ENCODE measurements at places on chromosomes 7 and 10.

GRCh38 chr7:154698726-154699291, 304.1 kb downstream of the PAXIP1 start:
- DNase-seq = no peak

DNA sequence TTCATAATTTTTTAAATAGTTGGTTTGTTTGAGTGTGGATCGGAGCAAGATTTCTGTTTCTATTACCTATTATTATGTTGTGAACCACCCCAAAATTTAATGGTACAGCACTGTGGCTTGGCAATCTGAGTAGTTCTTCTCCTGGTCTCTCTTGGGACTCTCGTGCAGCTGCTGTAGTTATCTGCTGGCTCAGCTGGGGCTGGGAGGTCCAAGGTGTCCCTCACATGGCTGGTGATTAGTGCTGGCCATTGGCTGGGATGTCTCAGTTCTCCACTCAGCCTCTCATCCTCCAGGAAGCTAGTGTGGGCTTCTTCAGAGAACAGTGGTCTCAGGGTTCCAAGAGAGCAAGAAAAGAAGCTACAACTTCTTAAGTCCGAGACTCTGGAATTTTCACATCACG, 15.4 kb downstream of the NPFFR1 start:
- no peak for DNase-seq

GRCh38 chr7:19928247-19928646, 154.8 kb upstream of the TMEM196 start:
- no peak for DNase-seq

GRCh38 chr7:48617993-48618392, 306.4 kb upstream of the CDC14C start:
- DNase-seq = no peak

- DNase-seq = no peak
These were observed 339.8 kb downstream of the PARD3 start for GRCh38 chr10:34475274-34475646.

DNA sequence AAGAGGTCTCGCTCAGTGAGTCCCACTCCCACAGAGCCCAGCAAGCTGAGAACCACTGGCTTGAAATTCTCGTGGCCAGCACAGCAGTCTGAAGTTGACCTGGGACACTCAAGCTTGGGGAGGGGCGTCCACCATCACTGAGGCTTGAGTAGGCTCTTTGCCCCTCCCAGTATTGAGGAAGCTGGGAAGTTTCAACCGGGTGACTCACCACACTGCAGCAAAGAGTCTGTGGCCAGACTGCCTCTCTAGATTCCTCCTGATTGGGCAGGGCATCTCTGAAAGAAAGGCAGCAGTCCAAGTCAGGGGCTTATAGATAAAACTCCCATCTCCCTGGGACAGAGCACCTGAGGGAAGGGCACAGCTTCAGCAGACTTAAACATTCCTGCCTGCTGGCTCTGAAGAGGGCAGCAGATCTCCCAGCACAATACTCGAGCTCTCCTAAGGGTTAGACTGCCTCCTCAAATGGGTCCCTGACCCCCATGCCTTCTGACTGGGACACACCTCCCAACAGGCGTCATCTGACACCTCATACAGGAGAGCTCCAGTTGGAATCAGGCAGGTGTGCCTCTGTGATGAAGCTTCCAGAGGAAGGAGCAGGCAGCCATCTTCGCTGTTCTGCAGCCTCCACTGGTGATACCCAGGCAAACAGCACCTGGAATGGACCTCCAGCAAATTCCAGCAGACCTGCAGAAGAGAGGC, 970.9 kb upstream of the LRRN3 start:
- no peak for DNase-seq

DNA sequence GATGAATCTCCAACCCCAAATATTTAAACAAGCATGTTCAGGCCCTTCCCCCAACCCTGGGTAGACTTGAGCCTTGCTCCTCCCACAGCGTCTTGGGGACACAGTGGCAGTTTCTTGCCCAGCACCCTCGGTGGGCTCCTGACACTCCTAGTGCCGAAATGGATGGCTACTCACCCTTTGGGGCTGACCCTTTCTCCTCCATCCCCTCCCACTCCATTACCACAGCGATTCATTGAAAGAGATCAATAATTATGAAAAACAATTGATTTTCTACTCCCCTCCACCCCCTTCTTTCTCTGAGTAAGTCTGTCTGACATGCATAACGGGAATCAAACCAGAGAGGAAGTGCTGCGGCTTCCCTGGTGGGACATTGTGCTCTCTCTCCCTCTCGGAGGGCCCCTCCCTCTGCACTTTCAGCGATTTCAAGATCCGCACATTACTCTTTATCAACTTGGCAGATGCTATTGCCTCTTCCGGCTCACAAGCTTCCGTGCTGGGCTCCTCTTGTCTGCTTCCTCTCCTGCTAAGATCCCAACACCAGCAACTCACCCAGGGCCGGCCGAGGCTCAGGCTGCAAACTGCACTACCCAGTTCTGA, 79.0 kb upstream of the PLXNA4 start:
- no peak for DNase-seq

DNA sequence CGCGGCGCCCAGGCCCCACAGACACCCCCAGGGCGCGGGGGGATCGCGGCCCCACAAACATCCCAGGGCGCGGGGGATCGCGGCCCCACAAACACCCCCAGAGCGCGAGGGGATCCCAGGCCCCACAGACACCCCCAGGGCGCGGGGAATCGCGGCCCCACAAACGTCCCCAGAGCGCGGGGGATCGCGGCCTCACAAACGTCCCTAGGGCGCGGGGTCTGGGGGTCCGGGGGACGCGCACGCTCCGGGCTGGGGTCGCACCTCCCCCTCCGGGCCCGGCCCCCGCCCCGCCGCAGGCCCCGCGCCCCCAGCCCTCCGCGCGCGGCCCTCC, 382 bp downstream of the DIP2C start:
- no peak for DNase-seq

- DNase-seq = no peak
These were observed 42.8 kb downstream of the PDLIM1 start for GRCh38 chr10:95247881-95248583.

DNA sequence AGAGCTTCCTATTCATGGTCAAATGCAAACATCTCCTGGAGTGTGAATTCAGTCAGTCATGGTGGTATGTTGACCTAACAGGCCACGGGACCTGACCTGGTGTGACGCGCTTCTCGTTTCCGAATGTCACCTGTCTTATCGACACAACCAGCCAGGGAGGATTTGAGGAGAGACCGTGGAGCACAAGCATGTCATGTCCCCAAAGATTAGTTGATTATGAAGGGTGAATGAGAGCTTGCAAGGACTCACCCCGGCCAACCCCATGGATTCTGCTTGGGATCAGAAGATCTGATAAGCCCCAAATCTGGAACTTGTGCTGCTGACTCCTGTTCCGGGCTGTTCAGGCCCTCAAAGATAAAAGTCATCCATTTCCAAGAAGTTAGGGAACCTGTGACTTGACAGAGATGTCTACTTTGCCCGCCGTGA, 10.5 kb downstream of the ADRA2A start:
- DNase-seq = no peak

DNA sequence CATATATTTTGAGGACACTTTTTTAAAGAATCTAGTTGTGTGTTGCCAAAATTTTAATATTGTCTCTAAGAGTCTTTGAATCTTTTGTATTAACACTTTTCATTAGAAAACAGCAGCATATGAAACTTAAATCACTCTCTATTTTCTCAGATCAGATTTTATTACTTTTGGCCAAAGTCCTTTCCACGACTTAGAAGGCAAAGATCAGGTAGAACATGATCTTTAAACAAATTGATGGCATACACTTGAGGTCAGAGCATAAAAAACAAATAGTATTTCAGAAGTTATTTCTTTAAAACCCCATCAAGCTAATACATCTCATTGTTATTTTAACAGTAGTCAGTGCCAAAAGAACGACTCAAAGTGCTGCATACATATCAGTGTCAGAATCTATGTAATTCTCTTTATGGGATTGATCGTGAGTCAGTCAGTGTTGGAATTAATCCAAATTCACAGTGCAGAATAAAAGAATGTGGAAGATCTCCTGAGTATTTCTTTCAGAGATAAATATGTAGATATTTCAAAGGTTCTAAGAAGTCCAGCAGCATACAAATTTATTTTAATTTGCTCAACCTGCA, 9.6 kb upstream of the AGMO start:
- DNase-seq = no peak

- DNase-seq = no peak
These were observed 74.6 kb downstream of the SH2D4B start for GRCh38 chr10:80612261-80612660.

- DNase-seq = no peak
These were observed 16.1 kb downstream of the CALML3 start for GRCh38 chr10:5540891-5541290.

- no peak for DNase-seq
These were observed 226.0 kb downstream of the SFMBT2 start for GRCh38 chr10:7184660-7185366.
